ENCODE measurements at places on chromosomes 2 and 18.

DNA sequence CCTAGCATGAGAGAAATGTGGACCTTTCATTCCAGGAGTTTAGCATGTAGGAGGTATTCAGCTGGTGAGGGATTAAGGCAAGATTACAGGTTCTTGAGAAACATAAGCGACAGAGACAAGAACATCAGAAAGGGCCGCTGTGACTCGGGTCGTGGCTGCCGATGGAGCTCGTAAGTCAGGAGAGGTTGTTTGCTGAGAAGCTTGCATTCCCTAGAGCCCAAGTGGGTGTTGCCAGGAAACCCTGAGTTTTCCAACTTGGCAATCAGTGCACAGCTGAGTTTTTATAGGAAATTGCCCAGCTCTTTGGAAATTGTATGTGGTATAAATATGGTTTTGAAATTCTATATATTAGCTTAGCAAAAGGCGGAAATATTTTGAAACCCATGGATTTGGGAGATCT lies 46.4 kb upstream of the CYP1B1 start:
- no peak for DNase-seq

DNA sequence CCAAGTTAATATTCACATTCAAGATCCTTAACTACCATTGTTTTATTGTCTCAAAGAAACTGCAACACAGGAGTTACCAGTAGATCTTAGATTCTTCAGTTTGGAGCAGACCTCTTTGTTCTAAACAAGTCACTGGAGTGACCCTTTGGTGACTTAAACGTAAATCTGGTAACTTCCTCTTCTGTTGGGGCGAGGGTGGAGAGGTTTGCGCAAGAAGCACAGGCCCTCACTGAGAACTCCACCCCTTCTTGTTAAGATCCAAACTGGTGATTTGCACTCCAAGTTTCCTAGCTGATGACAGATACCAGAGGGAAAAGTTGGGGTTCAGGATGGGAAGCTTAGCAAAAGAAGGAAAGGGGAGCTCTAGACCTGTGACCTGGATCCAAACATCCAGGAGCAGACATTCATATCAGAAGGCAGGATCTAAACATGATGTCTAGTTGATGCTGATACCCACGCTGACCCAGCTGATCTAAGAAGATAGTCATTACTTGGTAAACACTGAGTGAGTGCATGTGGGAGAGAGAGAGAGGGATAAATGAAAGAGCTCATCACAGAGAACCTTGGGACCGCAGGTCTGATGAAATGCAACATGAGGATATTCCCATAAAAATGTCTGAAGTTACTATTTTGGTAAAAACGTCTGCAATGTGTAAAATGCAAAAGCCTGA lies 256.0 kb downstream of the CDH20 start:
- no peak for DNase-seq

GRCh38 chr18:25326361-25326952 lies 25.5 kb downstream of the ZNF521 start:
- DNase-seq = no peak

DNA sequence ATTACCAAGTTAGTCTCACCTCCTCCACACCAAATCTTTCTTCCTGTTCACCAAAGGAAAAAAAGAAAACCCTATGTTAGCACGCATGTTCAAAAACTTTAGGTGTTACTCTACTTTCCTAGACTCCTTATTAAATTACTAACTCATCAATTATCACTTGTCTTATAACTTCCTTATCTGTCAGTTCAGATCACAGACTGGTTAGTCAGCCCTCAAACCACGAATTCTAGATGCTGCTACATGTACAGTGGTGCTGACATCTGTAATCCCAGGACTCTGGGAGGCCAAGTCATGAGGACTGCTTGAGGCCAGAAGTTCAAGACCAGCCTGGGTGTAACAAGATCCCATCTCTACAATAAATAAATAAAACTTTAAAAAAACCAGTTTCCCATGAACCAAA lies 3.5 kb downstream of the YWHAQ start:
- DNase-seq = no peak

DNA sequence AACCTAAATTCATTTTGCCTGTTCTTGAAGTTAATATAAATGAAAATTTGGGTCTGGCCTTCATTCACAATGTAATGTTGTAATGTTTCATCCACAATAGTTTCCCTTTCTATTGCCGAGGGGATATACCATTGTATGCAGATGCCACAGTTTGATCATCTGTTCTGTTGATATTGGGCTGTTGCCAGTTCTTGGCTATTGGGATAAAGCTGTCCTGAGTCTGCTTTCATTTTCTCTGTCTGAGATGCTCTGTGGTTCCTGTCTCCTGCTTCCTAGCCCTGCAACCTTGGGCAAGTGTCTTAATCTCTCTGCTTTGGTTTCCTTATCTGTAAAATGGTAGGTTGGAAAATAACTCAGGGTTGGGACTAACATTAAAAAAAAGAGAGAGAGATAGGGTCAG lies 25.2 kb downstream of the B3GNT2 start:
- DNase-seq = no peak

GRCh38 chr2:238409341-238410199 lies 17.2 kb upstream of the ASB1 start:
- DNase-seq = no peak

- no peak for DNase-seq
Measured at GRCh38 chr2:174632841-174633622, 35.4 kb upstream of the WIPF1 start.

GRCh38 chr2:129499747-129500146 lies 479.7 kb upstream of the RAB6C start:
- DNase-seq = no peak

- DNase-seq = no peak
Measured at GRCh38 chr2:28552045-28552823, 56.4 kb downstream of the PLB1 start.

DNA sequence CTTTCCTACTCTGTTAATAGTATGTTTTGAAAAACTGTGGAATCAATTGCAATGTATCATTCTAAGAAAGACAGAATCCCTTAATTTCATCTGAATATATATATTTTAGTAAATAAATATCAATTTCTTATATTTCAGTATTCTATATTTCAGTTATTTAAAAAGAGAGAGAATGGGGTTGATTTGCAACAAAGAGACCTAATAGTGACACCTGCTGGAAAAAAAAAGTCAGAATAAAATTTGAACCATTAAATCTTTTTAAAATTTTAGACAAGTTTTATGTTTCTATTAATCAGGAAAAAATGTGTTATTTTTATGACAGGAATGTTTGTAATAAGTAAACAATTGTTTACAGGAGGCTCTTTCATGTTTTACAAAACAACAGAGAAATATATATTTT lies 20.7 kb upstream of the CCNT2 start:
- no peak for DNase-seq

- DNase-seq = no peak
Measured at GRCh38 chr2:166897666-166898065, 9.4 kb downstream of the XIRP2 start.

Data from hematopoietic multipotent progenitor cell treated with erythropoietin and hydrocortisone succinate and interleukin-3 and kit ligand, for 17 days (in vitro differentiated cells).